HEK293T (cell line): ENCODE measurements at places on chromosomes 13 and 19.

- DNase-seq, result no peak
Measured at GRCh38 chr13:36353001-36353400, 6.8 kb upstream of the SPART start.

DNA sequence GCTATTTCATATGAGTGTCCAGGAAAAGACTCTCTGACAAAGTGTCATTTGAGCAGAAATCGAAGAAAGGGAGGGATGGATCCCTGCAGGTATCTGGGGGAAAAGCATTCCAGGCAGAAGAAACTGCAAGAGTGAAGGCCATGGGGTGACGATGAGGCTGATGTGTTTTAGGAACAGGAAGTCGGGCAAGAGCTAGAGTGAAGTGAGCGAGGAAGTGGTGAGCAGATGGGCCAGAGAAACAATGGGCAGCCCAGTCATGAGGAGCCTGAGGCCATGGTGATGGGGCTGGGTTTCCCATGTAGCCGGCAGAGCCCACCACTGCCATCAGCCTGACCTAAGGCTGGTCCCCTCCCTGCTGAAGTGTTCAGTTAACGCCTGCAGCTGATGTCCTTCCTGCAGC, 150.2 kb downstream of the TNFSF13B start:
- DNase-seq, result no peak

DNA sequence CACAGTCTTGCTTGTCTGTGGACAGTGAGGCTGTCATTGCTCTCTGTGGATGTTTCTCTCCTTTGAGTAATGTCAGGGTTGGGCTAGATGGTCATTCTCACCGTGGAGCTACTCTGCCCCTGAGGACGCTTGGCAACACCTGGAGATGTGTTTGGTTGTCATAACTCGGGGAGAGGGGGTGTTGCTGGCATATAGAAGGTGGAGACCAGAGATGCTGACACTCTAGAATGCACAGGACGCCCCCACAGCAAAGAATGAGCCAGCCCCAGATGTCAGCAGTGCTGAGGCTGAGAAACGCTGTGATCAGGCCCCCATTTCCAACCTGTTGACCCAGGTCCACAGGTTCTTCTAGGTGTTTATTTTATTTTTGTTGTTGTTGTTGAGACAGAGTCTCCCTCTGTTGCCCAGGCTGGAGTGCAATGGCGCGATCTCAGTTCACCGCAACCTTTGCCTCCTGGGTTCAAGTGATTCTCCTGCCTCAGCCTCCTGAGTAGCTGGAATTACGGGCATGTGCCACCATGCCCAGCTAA, 4.6 kb downstream of the CCDC124 start:
- no peak for DNase-seq

DNA sequence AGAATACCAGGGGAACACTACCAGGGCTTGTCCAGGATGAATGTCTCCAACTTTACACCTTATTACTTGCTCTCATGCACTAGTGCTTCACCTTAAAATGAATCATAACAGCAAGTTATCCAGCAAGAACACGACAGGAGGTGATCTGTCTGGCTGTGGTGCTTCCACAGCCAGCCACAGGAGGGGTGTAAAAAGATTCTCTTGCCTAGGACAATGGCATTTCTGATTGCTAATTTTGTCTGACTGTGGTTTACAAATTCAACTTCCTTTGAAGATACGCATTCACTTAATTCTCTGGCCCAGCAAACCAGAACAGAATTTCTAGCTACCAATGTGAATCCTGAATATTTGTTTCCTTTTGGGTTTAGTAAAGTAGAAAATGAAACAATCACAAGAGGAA, 23.1 kb upstream of the COG3 start:
- no peak for DNase-seq

- no peak for DNase-seq
Measured at GRCh38 chr13:106291006-106291405, 244.5 kb downstream of the EFNB2 start.
